Stimulated activated CD4-positive, alpha-beta T cell treated with anti-CD3 and anti-CD28 coated beads, Interleukin-4, amount 100 ng/mL, for 48 hours (primary cell): ENCODE measurements at places on chromosomes 7 and 10.

DNA sequence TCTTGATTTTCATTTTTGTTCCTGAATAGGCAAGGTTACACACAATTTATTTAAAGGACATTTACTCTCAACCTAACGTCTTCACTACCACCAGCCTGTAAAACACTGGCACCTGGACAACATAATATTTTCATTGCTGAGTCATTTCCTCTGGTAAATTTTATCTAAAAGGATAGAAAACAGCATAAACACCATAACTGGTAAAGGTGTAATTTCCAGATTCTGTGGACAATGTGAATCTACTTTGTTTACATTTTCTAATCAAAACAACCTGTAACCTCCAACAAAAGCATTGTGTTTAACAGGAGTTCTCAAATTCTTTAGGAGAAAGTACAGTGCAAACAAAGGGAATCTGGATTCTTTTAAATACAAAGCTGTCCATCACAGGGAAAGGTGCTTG lies 472.0 kb upstream of the AKR1E2 start:
- DNase-seq = no peak

DNA sequence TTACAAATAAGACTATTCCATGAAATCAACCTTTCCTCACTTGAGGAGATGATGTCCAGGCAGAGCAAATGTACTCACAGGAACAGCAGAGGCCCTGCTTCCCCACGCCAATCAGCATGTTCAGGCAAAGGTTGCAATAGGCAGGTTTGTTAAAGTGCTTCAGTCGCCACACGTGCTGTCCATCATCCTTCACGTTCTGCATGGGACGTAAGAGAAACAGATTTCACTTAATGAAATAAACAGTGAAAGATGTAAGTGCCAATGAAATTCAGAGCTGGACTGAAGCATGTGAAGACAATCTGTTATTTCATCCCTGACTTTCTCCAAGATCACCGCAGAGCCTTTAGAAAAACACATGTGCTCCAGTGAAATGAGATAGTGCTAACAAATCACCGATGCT lies 217.4 kb downstream of the DGKB start:
- DNase-seq = no peak

GRCh38 chr7:135800560-135800959 lies 51.9 kb upstream of the FAM180A start:
- DNase-seq = no peak

GRCh38 chr10:10044922-10045764 lies 972.5 kb upstream of the CELF2 start:
- DNase-seq = no peak

- peak; percentile 43 for DNase-seq
These were observed at the start of gene BLVRA for GRCh38 chr7:43758029-43758821. BLVRA (plus strand) TSS chr7:43758680; CDS start chr7:43771159, 12,479 bp downstream.

GRCh38 chr10:132884691-132885271 lies 57.6 kb downstream of the CFAP46 start:
- no peak for DNase-seq

GRCh38 chr7:46047581-46047980 lies 126.5 kb upstream of the IGFBP3 start:
- no peak for DNase-seq

DNA sequence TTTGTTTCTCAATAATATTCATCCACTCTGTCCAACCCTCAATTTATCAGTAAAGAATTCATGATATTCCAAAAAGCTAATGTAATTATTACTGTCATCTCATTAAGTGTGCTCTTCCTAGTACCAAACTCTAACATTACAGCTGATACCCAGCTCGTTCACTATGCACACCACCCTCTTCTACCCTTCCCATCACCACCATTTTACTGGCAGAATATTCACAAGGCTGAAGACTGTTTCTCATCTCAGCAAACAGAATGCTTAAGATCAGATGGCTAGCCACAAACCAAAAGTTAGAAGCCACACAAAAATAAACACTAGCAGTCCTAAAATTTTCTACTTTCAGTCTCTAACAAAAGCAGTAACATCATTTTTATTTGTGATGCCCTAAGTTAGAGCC lies 121.5 kb downstream of the SRPK2 start:
- no peak for DNase-seq

- no peak for DNase-seq
These were observed 26.4 kb upstream of the ADO start for GRCh38 chr10:62778125-62778524.

GRCh38 chr10:103696411-103697145 lies 158.8 kb downstream of the SH3PXD2A start:
- peak; percentile 63 for DNase-seq

DNA sequence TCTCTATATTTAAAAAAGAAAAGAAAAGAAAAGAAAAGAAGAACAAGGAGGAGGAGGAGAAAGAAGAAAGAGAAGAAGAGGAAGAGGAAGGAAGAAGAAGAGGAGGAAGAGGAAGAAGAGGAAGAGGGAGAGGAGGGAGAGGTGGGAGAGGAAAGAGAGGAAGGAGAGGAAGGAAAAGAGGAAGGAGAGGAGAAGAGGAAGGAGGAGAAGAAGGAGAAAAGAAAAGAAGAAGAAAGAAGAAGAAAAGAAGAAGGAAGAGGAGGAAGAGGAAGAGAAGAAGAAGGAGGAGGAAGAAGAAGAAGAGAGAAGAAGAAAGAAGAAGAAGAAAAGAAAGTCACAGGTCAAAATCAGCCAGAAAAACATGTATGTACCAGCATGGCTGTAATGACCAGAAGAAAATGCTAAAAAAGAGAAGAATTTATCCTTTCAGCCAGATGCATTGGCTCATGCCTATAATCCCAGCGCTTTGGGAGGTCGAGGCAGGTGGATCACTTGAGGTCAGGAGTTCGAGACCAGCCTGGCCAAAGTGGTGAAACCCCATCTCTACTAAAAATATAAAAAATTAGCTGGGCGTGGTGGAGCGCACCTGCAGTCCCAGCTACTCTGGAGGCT lies 5.3 kb upstream of the POR start:
- DNase-seq = no peak

DNA sequence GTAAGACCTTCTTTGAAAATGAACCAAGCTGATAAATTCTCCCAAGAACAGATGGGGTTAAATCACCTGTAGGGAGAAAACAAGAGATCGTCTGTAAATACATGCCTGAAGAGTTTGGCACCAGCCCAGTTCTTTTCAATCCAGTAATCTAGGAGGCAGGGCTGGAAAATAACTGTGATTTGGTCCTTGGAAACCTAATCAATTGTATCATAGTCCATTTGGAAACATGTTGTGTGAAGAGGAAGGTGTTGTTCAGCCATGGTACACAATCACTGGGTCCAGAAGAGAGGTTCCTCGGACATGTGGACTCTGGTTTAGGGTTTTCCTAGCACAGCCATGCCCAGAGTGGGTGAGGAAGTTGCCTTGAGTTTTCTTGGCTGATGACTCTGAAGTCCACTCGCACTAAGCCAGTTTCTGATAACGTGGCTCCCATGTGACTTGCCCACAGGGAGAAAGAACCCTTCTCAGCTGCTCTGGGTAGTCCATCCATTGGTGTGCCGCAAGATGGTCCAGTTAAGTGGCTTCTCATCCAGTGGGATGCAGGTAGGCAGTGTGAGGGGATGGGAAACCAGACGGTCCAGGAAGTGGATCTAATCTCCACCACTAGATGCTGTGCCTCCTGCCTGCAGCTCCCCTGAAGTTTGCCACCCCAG lies 5.1 kb downstream of the BLNK start:
- DNase-seq = no peak
